HFFc6 (cell line): ENCODE measurements at places on chromosomes 2 and 18.
A peak's percentile ranks its signal among the peaks of the same experiment; 100 is the strongest.

DNA sequence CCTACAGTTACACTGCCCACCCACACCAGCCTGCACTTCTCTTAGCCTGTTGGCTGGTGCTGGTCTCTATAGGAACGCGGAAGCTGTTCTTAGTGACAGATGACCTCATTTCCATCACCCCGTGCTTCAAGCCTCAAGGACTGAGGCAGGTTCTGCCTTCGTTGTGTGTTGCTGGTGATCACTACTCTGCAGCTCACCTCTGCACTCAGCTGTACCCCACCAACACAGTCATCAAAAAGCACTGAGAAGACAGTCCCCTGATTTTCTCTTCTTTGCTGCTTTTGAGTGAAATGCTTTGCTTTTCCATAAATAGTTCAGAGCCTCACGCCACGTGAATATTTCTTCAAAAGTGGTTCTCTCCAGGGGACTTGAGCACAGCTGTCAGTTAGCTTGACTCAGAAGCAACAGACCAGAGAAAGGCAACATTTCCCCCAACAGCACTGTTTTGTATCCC, 225.7 kb upstream of the CCDC150 start:
- H3K4me3 ChIP-seq: no peak overlapping the region
- H3K36me3 ChIP-seq: 0 out of 2 replicates have a peak, but pooled peaks cover 4% of the 10 kb centered on the region
- no peaks in the 10 kb centered on the region for H3K27me3 ChIP-seq

GRCh38 chr2:11642972-11643371, 27.0 kb downstream of the NTSR2 start:
- H3K36me3 ChIP-seq: no peaks in the 10 kb centered on the region
- DNase-seq: no peak
- H3K27me3 ChIP-seq: peaks cover 52% of the 10 kb centered on the region
- no peak overlapping the region for H3K4me3 ChIP-seq
- no peaks in the 10 kb centered on the region for H3K4me1 ChIP-seq

DNA sequence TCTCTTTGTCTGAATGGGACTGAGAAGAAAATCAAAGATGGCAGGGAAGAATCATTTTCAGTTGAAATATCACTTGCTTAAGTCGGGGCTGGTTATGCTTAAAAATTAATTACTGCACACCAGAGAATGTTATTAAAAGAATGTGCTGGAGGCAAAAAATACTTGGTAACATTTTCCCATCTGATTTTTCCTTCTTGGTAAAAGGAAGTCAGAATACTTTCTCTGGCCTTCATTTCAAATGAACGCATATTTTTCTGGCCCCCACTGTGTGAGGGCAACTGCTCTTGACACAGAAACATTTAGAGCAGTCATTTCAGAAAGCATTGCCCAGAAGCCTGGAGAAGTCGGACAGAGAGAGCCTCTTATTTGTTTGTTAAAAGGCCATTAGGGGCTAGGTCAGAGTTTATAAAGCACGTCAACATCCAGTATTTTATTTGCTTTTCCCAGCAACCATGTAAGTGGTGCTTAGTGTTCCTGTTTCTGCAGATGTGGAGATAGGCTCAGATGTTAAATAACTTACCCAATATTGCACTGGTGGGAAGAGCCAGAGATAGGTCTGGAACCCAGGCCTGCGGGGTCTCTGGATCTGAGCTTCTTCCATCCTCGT, 32.9 kb upstream of the LYPD6B start:
- H3K4me3 ChIP-seq: peak overlapping the region; percentile 1; the same call in 1 of the 2 replicates
- peaks cover 7% of the 10 kb centered on the region for H3K27me3 ChIP-seq
- H3K36me3 ChIP-seq: peaks cover 4% of the 10 kb centered on the region
- H3K4me1 ChIP-seq: peaks cover 54% of the 10 kb centered on the region
- H3K27ac ChIP-seq: peak overlapping the region; percentile 6; the same call in 1 of the 2 replicates

- no peaks in the 10 kb centered on the region for H3K36me3 ChIP-seq
- no peaks in the 10 kb centered on the region for H3K27me3 ChIP-seq
- H3K4me3 ChIP-seq: no peak overlapping the region
- no peak overlapping the region for H3K27ac ChIP-seq
Measured at GRCh38 chr18:65091744-65092329, 659.0 kb upstream of the CDH7 start.

DNA sequence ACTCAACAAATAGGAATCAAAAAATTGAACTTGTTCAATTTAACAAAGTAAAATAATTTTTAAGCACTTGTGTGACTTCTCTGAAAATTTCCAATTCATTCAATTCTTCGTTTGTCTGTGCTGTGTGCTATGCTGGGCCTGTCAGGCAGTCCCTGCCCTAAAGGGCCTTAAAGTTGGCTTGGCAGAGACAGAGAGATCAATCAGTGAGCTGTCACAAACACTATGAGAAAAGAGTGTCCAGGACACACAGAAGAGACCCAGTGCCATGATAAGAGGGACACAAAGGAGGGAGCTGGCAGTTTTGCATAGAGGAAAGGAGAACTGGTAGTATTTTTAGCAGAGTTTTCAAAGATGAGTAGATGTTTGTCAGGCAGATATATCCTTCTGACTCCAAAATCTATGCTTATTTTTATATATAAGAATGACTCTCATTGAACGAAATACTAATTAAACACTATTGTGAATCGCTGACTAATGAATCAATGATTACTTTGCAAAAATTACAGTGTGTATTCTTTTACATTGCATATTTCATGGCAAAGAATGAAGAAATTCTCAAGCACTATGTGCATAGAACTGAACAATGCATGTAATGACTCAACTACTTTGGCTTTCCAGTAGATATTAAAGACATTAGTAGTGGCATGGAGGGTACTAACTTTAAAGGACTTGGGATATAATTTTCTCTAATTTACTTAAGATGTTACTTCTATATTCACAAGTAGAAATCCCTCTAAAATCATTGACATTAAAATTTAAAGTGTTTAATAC, 193.3 kb upstream of the BOD1L2 start:
- H3K4me1 ChIP-seq: peaks cover 10% of the 10 kb centered on the region; the same call in 1 of the 2 replicates
- DNase-seq: no peak
- no peaks in the 10 kb centered on the region for H3K27me3 ChIP-seq
- H3K36me3 ChIP-seq: no peaks in the 10 kb centered on the region

DNA sequence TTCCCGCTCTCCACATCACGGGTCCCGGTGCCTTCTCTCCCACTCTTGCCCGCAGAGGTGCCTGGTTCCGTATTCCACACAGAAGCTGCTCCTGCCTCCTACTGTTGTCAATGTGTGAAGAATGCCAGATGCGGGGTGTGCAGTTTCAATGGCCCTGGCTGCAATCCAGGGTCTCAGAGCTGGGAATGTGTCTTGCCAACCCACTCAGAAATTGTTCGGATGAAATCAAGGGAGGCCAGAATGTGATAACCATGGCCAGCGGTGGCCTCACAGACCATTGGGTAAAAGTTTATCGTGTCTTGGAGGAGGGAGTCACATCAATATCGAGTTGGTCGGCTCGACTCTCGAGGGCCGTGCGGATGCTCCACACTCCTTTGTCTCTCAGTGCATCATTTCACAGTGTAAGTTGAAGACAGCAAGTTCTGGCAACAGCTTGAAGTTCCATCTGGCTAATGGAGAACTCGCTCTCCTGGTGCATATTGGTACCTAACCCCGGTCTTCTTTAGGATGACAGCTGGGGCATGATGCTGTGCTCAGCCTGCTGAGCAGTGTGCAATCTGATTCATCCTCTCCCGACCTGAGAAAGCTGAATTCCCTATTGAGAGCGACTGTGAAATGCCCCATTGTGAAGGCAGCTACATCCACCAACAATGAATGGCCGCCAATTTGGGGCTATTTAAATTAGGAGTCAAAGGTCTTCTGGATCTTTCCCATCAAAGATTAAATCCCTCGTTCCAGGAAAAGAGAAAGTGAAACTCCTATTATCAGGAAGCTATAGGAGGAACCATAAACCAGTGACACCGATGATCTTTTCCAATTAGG, 389.0 kb downstream of the SOX11 start:
- no peaks in the 10 kb centered on the region for H3K4me1 ChIP-seq
- peak overlapping the region; percentile 34; the same call in 1 of the 2 replicates for H3K4me3 ChIP-seq
- no peak overlapping the region for H3K27ac ChIP-seq
- H3K36me3 ChIP-seq: peaks cover 4% of the 10 kb centered on the region
